ENCODE measurements at places on chromosomes 11 and 22. TPM values are rescaled to one million over a fixed set of nuclear protein-coding genes. Genes with fewer than 3 reads are reported as not detected.

C11orf86 gene
- total RNA-seq, result not detected

MUC6 gene
- not detected for total RNA-seq

GGTLC2 gene
- total RNA-seq, result not detected

PGM2L1 gene
- total RNA-seq, result 3.1 TPM

GPHA2 gene
- total RNA-seq, result not detected

CBLIF gene
- total RNA-seq, result not detected

C11orf65 gene
- total RNA-seq, result 1.5 TPM

GALNT18 gene
- total RNA-seq, result 0.49 TPM

IGLL1 gene
- not detected for total RNA-seq

SLC5A4 gene
- total RNA-seq, result not detected

CNGA4 gene
- not detected for total RNA-seq

IGF2 gene
- total RNA-seq, result 1.9 TPM

UBQLNL gene
- 0.32 TPM for total RNA-seq

LRRC55 gene
- total RNA-seq, result not detected

ANKK1 gene
- total RNA-seq, result under 0.01 TPM

RFPL2 gene
- not detected for total RNA-seq

BTG4 gene
- total RNA-seq, result 0.24 TPM

OR4D5 gene
- not detected for total RNA-seq

B4GAT1 gene
- 28.3 TPM for total RNA-seq

NELL1 gene
- not detected for total RNA-seq

LRRC10B gene
- not detected for total RNA-seq

SYVN1 gene
- total RNA-seq, result 21.4 TPM

RAB3IL1 gene
- total RNA-seq, result 19.0 TPM

AP2A2 gene
- total RNA-seq, result 50.4 TPM

SMIM35 gene
- total RNA-seq, result not detected

RFPL1 gene
- total RNA-seq, result not detected

MOGAT2 gene
- not detected for total RNA-seq
